ENCODE measurements at places on chromosomes 5 and 9.

- DNase-seq: no peak
These were observed 2.3 kb downstream of the DENND4C start for GRCh38 chr9:19232823-19233194.

DNA sequence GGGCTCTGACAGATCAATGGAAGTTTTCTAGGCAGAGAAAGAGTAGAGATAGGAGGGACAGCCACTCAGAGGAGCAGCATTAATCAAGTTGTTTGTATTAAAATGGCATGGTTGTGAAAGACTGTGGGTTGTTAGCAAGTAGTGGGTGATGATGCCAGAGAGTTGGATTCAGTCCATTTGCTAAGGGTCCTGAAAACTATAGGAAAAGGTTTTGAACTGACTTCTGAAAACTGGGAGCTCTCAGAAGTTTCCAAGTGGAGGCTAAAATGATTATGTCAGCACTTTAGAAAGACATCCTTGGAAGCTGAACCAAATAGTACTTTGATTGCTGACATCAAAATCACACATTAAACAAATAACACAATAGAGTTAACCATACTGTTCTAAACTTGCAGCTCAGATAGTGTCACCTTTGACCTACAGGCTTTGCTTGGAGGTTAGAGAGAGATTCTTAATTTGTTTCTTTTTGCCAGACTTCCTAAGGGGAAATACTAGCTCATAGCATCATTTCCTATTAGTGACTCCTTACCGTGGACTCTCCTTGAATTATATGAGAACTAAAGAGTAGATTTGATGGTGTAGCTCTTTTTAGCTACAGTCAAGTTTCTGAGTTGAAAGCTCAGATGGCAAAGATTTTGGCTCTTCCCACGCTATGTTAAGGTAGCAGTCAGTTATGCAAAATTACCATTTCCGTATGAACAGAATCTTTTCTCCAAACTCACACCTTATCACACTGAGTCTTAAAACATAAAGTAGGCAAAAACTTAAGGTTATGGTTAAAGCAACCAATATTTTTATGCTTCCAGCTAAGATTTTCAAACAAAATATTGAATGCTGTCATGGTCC, 277.1 kb downstream of the NR3C1 start:
- DNase-seq: no peak

DNA sequence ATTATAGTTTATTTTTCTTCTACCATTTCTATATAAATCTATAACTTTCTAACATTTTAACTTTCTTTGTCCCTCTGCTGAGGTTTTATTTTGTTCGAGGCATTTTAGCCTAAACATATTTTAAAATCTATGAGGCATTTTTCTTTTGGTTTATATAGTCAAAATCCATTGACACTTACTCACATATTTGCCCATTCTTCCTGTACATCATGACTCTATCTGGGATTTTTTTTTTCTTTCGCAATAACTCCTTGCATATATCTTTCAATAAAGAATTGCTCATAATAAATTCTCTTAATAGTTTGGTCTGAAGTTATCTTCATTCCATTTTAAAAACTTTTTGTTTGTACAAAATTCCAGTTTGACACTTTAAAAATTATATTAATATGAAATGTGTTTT, 632.3 kb downstream of the TLE4 start:
- DNase-seq: no peak

DNA sequence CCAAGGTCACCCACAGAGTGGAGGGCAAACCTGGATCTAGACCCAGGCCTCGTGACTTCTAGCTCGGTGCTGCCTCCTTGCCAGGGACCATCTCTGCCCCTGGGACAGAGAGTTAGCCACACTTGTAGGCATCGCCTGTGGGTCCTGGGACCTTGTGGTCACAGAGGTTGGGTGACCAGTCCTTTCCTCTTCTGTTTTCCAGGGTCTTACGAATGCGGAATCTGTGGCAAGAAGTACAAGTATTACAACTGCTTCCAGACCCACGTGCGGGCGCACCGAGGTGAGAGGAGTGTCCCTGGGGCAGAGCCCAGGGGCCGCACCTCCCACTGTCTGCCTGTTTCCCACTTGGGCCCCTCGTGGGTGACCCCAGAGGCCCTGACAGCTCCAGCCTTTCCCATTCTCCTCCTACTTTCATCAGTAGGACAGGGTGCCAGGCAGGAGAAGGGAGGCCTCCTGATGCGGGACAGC, 76.3 kb downstream of the AMBP start:
- no peak for DNase-seq

GRCh38 chr5:78908173-78909061, 76.7 kb downstream of the ARSB start:
- no peak for DNase-seq

GRCh38 chr5:178123094-178123965, 7.5 kb upstream of the RMND5B start:
- DNase-seq: no peak

Data from non-pigmented ciliary epithelial cell (primary cell).